ENCODE measurements at places on chromosomes 5 and 9.

- H3K27ac ChIP-seq: no peak overlapping the region
- no peaks in the 10 kb centered on the region for H3K36me3 ChIP-seq
- H3K4me3 ChIP-seq: no peak overlapping the region
- H3K4me1 ChIP-seq: no peaks in the 10 kb centered on the region
Measured at GRCh38 chr9:132087438-132088030, 7.9 kb upstream of the MED27 start.

DNA sequence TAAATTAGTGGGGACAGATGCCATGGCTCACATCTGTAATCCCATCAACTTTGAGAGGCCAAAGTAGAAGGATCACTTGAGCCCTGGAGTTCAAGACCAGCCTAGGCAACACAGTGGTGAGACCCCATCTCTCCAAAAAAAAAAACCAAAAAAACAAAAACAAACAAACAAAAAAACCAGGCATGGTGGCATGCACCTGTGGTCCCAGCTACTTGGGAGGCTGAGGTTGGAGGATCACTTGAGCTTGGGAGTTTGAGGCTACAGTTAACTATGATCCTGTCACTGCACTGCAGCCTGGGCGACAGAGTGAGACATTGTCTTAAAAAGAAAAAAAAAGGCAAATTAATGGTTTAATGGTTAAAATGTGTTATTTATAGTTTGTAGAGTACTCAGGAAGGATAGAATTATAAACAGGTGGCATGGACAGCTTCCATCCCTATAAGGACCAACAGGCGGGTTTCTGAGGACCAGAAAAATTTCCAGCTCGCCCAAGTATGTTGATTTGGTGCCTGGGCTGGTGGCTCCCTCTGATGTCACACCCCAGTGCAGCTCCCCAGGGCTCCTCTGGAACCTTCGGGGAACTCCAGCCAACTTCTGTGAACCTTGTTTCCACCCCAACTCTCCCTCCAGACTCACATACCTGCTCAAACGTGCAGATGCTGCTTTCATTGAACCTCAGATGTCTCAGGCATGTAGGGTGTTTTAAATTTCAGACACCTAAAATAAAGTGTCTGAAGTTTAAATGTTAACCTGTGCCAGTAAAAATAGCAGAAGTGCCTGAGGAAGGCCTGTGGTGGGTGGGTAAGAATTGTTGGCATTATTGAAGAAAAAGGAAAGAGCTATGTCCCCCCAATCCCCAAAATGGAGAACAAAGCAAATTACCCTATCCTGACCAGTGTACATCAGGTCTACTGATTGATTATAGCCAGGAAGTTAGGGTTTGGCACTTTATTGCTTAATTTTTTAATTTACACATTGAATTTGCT, 69.0 kb downstream of the TRIO start:
- H3K4me1 ChIP-seq: no peaks in the 10 kb centered on the region
- DNase-seq: no peak
- H3K36me3 ChIP-seq: peaks cover 5% of the 10 kb centered on the region
- no peak overlapping the region for H3K4me3 ChIP-seq
- peaks cover 54% of the 10 kb centered on the region for H3K27me3 ChIP-seq
- H3K27ac ChIP-seq: peak overlapping the region; percentile 47

DNA sequence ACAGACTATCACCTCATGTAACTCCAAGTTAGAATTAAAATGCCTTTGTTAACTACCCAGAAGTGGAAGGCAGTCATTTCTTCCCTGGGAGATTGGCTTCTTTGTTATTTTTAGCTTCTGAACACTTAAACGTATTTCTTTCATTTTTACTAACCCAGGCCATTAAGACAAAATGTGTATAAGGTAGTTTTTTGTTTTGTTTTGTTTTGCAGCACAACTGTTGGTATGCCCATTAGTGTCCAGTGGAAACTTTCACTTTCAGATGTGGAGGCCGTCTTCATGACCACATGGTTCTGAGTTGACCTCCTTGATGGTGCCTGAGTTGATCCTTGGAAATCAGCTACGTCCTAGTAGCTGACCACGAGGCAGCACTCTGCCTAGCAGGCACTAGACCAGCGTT, 264.6 kb upstream of the ZNF608 start:
- H3K4me3 ChIP-seq: no peak overlapping the region
- H3K4me1 ChIP-seq: no peaks in the 10 kb centered on the region
- H3K36me3 ChIP-seq: no peaks in the 10 kb centered on the region
- no peak for DNase-seq
- no peaks in the 10 kb centered on the region for H3K27me3 ChIP-seq

DNA sequence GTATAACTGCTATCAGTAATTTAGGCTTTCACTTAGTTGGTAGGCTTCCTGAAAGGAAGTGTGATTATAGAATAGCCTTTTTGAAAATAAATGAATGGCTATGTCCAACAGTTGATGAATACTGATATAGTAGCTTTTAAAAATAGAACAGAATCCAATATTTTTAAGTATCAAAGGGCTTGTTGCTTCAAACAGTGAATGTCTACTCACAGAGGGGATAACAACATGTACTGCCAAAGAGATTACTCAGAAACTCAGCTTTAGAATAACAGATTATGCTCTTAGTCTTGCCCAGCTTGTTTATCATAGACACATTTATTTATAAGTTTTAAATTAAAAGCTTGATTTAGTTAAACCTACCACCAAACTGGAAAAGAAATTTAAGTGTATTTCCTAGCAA, 132.6 kb downstream of the XRCC4 start:
- DNase-seq: no peak
- H3K4me3 ChIP-seq: no peak overlapping the region
- H3K27me3 ChIP-seq: no peaks in the 10 kb centered on the region
- H3K27ac ChIP-seq: no peak overlapping the region
- H3K36me3 ChIP-seq: peaks cover 4% of the 10 kb centered on the region
- no peaks in the 10 kb centered on the region for H3K4me1 ChIP-seq

- H3K4me3 ChIP-seq: no peak overlapping the region
- no peak for DNase-seq
- H3K27me3 ChIP-seq: peaks cover 37% of the 10 kb centered on the region
- no peak overlapping the region for H3K27ac ChIP-seq
Measured at GRCh38 chr9:95504053-95504963, 12.5 kb downstream of the PTCH1 start.

GRCh38 chr5:79011219-79011836, 26.2 kb upstream of the ARSB start:
- no peak for DNase-seq
- peaks cover 43% of the 10 kb centered on the region for H3K27me3 ChIP-seq

DNA sequence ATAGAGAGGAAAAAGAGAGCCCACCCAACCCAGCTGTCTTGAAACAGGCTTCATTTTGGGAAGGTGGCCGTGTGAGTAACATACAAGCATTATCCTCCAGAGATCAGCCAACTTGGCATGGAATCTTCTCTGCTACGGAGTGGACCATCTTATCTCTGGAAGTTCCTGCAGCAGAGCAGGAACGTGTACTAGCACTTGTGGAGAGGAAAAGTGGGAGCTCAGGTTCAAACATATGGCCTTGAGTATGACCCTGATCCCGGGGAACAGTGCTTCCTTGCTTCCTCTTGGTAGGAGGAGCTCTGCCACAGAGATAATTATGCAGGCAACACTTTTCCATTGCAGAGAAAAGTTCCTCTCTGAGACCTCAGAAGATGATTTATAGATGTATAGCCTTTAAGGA, 490.4 kb upstream of the ACO1 start:
- H3K4me3 ChIP-seq: no peak overlapping the region
- H3K27me3 ChIP-seq: peaks cover 13% of the 10 kb centered on the region
- H3K4me1 ChIP-seq: no peaks in the 10 kb centered on the region
- no peak overlapping the region for H3K27ac ChIP-seq

DNA sequence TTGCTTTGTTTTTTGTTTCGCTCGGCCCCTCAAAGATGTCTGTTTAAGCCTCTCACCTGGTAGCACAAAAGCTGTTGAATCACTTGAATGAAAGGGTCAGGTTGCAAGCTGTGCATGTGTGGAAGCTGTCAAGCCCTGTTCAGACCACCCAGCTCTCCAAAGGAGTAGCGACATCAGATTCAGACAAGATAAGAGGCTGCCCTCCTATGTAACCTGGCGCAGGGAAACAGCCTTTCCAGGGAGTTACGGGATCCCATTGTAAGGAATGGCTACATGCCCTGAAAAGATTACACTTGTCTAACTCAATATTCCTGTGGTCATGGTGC, 2.9 kb downstream of the FREM1 start:
- H3K4me3 ChIP-seq: no peak overlapping the region
- no peak for DNase-seq
- H3K4me1 ChIP-seq: no peaks in the 10 kb centered on the region
- no peak overlapping the region for H3K27ac ChIP-seq

DNA sequence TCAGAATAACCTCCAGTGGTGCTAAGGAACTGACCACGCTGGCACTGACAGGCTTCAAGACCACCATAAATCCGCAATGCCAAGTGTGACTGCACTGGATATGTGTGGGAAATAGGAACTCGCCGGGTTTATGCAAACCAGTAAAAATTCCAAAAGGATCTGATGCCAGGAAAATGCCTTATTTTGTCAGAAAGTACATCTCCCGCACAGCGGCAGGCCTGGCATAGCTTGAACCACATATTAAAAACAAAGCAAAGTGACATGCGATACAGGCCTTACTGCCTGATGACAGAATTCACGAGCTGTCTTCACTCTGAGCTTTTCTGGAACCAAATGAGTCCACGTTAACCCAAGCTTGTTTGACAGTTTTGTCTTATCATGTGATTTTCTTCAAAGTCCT, 139.6 kb downstream of the GLIS3 start:
- peaks cover 9% of the 10 kb centered on the region for H3K27me3 ChIP-seq
- no peaks in the 10 kb centered on the region for H3K4me1 ChIP-seq
- no peak overlapping the region for H3K27ac ChIP-seq
- no peaks in the 10 kb centered on the region for H3K36me3 ChIP-seq

- no peak overlapping the region for H3K4me3 ChIP-seq
- H3K27me3 ChIP-seq: no peaks in the 10 kb centered on the region
- H3K27ac ChIP-seq: no peak overlapping the region
- H3K4me1 ChIP-seq: peaks cover 2% of the 10 kb centered on the region
- peaks cover 2% of the 10 kb centered on the region for H3K36me3 ChIP-seq
Measured at GRCh38 chr5:154916874-154917273, 21.1 kb downstream of the GEMIN5 start.

DNA sequence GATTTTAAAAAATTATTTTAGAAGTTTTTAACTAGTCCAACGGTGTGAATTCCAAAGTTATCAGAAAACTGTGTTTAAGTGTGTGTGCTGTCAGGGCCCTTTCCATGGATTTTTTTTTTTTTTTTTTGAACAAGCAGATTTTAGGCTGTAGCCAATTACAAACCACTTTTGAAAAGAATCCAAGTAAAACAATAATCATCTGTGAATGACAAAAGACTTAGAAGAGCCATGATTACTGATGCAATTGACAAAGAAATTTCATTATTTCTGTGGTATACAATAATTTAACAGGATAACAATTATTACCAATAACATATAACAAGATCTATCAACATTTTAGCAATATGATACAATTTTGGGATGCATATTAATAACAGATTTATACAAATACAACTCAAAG, 16.2 kb upstream of the PAIP1 start:
- H3K27me3 ChIP-seq: no peaks in the 10 kb centered on the region
- H3K27ac ChIP-seq: no peak overlapping the region
- no peaks in the 10 kb centered on the region for H3K4me1 ChIP-seq
- DNase-seq: no peak

GRCh38 chr5:98296426-98296825, 477.0 kb upstream of the RGMB start:
- DNase-seq: no peak
- H3K27me3 ChIP-seq: peaks cover 19% of the 10 kb centered on the region

- no peak overlapping the region for H3K4me3 ChIP-seq
- DNase-seq: no peak
- no peaks in the 10 kb centered on the region for H3K36me3 ChIP-seq
- H3K27ac ChIP-seq: no peak overlapping the region
- H3K27me3 ChIP-seq: no peaks in the 10 kb centered on the region
- H3K4me1 ChIP-seq: no peaks in the 10 kb centered on the region
Measured at GRCh38 chr5:166551384-166551783, 1740.1 kb upstream of the WWC1 start.

DNA sequence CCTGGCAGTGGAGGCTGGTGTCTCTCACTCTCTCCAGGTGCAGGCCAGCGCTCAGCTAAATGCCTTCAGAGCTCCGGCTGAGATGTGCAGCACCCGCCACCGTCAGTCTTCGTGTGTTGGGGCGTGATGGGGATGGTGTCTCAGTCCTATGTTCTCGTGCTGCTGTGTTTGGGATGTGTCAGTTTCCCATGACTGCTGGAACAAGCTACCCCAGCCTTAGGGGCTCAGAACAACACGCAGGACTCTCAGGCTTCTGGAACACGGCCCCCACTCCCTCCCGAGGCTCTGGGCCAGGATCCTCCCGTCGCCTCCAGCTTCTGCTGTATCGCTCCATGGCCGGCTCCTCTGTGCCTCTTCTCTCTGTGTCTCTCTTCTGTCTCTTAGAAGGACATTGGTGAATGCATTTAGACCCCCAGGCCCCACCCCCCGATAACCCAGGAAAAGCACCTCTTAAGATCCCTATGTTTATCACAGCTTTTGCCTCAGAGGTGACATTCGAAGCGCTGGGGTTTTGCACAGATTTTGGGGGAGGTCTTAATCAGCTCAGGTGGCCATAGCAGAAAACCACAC, 9.6 kb upstream of the CEP72 start:
- H3K4me3 ChIP-seq: no peak overlapping the region
- H3K27me3 ChIP-seq: peaks cover 63% of the 10 kb centered on the region
- peaks cover 2% of the 10 kb centered on the region for H3K36me3 ChIP-seq
- no peak overlapping the region for H3K27ac ChIP-seq
- DNase-seq: no peak
- H3K4me1 ChIP-seq: peaks cover 11% of the 10 kb centered on the region

GRCh38 chr5:93921001-93921400, 179.6 kb upstream of the POU5F2 start:
- peaks cover 3% of the 10 kb centered on the region for H3K4me1 ChIP-seq
- H3K27me3 ChIP-seq: no peaks in the 10 kb centered on the region
- H3K4me3 ChIP-seq: no peak overlapping the region
- no peak overlapping the region for H3K27ac ChIP-seq
- H3K36me3 ChIP-seq: peaks cover 6% of the 10 kb centered on the region
- no peak for DNase-seq

- H3K27ac ChIP-seq: no peak overlapping the region
- no peaks in the 10 kb centered on the region for H3K36me3 ChIP-seq
- H3K4me1 ChIP-seq: no peaks in the 10 kb centered on the region
- no peaks in the 10 kb centered on the region for H3K27me3 ChIP-seq
Measured at GRCh38 chr9:25571491-25571890, 106.8 kb downstream of the TUSC1 start.

- no peak for DNase-seq
- H3K36me3 ChIP-seq: no peaks in the 10 kb centered on the region
- H3K27me3 ChIP-seq: no peaks in the 10 kb centered on the region
- H3K27ac ChIP-seq: no peak overlapping the region
Measured at GRCh38 chr9:13942695-13943094, 371.2 kb downstream of the NFIB start.

DNA sequence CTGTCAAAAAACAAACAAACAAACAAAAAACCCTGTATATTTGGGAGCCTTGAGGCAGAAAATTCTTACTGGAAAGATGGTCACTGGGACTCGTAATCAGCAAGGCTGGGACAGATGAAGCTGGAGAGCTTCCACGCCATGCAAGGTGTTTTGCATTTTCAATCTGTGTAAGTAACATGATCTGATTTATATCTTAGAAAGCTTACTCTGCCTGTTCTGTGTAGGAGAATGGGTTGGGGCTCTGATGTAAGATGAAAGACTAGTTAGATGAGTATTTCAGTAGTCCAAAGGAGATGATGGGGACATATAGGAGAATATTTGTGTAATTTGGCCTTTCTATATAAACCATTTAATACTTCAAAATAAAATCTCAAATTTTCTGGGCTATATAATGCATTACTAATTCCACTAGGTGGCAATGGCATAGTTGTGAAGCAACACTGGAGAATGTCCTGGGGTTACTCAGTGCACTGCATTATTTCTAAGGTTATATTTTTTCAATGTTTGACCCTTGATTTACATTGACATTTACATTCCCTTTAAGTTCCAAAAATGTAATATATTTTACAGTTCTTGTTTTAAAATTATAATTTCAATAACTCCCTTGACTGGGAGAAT, 21.9 kb upstream of the FSD1L start:
- no peak for DNase-seq
- no peak overlapping the region for H3K27ac ChIP-seq
- peaks cover 4% of the 10 kb centered on the region for H3K27me3 ChIP-seq

All from T-helper 17 cell (primary cell).